NCI-H2029 treated with DMSO at 0.1 percent for 48 hours (cell line): ENCODE measurements at places on chromosomes 3 and 15.
A peak's percentile ranks its signal among the peaks of the same experiment; 100 is the strongest.

DNA sequence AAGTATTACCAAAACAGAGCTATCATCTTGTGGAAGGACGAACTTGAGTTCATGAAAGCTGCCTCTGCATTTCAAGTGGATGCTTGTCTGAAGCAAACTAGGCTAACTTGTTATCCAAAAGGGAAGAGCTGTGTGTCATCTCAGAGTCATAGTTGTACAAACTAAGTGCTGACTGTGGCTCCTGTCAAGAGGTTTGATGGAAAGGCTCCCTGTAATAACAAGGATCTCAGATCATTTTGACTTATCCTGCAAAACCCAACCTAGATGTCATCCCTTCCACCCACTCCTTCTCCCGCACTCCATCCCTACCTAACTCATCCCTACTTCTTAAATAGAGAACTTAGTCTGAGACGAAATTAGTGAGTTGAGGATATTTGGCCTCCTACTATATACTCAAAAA is 110.8 kb downstream of the NR2E3 start:
- no peak for DNase-seq

- DNase-seq: no peak
Measured at GRCh38 chr15:92545996-92546395, 109.6 kb downstream of the FAM174B start.

DNA sequence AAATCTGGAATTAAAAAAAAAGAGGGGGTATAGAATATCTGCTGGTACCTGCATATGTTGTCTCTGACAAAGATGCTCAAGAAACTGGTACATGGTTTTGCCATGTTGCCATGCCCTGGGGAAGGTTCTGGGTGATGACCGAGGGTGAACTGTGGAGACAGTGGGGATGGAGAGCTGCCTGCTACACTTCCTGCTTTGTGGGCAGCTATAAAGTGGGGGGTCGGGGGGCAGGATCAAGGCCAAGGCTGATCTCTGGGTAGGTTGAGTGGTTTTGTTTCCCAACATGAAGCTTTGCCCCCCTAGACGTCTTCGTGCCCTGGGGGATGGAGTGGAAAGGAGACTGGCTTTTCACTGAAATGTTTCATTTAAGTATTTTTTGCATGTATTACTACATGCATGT is 74.6 kb downstream of the IQSEC1 start:
- DNase-seq: no peak

DNA sequence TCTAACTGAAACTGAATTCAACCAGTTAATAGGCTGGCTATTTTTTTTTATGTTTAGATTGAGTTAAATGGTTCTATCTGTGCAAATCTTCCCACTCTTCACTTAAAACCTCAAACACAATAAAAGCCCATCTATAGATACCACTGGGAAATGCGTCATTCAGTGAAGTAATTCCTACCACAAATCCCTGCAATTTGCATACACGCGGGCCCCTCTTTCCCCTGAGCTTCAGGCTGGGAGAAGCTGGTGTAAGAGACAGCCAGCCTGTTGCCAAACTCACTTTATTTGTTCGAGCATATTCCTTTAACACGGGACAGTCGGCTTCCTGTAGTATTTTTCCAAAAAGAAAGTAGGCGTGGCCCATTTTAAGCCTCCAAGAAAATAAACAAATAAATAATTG is 26.0 kb upstream of the MCTP2 start:
- no peak for DNase-seq

- DNase-seq: no peak
Measured at GRCh38 chr3:125203731-125204130, 8.8 kb downstream of the SLC12A8 start.

DNA sequence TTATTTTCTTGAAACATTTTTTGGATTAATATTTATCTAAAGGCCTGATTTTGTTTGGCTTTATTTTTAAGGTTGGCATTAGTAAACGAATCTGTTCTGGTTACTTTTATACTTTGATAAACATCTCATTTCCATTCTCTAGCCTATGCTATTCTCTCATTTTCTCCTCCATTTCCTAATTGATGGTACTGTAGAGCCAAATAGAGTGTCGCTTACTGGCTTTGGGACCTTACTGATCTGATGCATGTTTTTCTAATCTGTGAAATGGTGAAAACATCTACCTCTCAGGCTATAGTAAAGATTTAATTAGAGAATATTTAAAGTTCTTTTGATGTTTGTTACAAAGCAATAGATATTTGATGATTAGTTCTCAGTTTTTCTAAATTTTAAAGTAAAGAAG is 1.6 kb downstream of the LNP1 start:
- no peak for DNase-seq

- DNase-seq: no peak
Measured at GRCh38 chr15:63365273-63365680, 16.4 kb downstream of the CA12 start.

DNA sequence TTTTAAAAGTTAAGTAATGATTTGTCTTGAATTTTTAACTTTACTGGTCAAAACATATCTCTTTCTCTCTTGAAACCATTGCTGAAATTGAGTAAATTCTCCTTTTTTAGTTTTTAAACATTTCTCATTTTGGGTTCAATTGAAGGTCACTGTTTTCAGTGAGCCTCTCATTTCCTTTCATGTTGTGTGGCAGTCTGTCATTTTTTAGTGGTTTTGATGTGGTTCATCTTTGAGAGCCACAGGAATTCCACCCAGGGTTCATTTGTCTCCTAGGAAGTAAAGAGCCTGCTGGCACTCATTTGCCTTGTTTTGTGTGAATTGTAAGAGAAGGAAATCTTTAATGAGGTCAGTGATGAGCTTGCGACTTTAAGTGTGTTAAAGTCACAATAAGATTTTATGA is 10.4 kb downstream of the CLDN11 start:
- DNase-seq: no peak

DNA sequence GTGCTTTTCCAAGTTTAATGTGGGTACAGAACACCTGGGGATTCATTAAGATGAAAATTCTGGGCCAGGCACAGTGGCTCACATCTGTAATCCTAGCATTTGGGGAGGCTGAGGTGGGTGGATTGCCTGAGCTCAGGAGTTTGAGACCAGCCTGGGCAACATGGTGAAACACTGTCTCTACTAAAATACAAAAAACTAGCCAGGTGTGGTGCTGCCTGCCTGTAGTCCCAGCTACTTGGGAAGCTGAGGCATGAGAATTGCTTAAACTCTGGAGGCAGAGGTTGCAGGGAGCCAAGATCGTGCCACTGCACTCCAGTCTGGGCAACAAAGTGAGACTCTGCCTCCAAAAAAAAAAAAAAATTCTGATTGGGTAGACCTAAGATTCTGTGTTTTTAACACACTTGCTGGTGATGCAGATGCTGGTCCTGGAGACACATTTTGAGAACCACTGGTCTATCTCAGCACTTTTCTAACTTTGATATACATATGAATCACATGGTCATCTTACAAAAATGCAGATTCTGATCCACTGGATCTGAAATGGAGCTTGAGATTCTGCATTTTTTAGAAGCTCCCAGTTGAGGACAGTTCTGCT is 223.8 kb upstream of the SATB1 start:
- DNase-seq: no peak

DNA sequence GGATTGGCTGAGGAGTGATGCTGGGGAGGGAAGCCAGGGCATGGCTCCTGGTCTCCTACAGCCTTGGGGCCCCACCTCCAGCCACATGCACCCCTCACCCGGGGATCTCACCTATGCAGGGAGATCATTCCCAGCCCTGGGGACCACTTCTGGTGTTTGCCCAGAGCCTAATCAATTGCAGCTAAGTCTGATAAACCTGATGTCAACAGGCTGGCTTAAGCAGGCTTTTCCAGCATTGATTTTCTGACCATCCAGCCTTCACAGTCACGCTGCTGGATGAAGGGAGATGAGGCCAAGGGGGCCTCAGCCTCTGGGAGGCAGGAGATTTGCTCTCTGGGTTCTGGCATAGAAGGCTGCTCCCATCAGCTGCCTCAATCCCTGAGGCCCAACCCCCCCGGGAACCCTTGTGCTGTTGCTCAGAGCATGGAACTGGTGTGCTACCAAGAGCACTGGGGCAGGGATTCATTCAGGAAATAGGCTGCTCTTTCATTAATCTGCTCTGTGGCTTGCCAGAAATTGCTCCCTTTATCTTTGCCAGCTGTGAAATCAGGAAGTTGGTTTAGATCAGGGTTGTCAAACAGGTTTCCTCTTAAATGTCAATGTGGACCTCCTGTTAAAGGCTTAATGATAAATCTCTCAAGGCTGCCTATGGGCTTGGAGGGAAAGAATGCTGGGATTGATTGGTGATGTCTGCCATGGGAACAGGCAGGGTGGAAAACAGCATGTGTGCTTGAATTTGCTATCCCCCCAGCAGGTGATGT is 19.0 kb downstream of the FAM3D start:
- DNase-seq: peak; percentile 45

- DNase-seq: no peak
Measured at GRCh38 chr15:80179025-80179759, 26.4 kb downstream of the FAH start.

GRCh38 chr3:122618614-122619013 is 41.2 kb downstream of the PARP15 start:
- DNase-seq: no peak

DNA sequence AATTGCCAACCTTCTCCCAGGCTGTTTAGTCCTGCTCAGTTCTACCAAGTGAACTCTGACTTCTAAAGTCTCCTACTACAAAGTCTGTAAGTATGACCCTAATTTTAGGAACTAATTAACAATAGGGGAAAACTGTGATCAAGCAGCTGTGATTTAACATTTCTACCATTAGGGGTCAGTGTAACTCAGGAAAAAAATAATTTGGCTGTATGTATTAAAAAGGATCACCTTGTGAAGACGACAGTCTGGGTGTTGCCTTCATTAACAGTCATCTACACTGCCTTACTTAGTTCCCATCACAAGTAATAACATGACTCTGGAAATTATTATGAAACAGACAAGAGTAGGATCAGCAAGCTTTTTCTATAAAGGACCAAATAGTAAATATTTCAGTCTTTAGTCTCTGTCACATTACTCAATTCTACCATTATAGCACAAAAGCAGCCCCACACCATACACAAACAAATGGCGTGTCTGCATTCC is 4.2 kb upstream of the NPHP3 start:
- DNase-seq: peak; percentile 65

DNA sequence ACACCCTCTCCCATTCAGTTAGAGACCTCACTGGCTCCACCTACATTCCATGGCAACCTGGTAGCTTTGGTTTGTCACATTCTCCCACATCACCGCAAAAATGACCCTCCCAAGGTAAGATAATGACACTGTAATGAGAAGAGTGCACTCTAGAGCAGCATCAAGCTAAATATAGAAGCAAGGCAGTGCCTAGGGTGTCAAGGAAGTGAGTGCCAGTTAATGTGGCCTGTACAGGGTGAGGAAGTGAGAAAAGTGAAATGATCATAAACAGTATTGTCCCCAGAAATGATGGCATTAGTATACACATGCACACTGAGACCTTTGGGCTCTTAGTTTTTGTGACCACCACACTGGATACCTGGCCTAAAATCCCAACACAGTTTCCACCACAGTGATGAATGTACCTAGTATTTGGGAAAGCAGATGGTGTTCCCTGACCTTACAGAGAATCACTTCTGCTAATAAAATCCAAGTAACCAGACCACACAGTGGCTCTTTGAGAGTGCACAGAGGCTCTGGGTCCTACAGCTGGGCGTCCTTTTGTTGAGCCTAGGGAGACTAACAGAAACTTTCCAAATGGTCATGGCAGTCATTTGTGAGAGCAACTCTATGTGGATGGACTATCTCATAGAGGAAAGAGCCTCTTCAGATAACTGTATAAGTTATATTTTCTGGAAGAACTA is 106.6 kb downstream of the ARPP21 start:
- DNase-seq: no peak

GRCh38 chr15:71761649-71762048 is 48.7 kb upstream of the NR2E3 start:
- no peak for DNase-seq

- no peak for DNase-seq
Measured at GRCh38 chr3:52679199-52679538, 6.5 kb downstream of the PBRM1 start.

DNA sequence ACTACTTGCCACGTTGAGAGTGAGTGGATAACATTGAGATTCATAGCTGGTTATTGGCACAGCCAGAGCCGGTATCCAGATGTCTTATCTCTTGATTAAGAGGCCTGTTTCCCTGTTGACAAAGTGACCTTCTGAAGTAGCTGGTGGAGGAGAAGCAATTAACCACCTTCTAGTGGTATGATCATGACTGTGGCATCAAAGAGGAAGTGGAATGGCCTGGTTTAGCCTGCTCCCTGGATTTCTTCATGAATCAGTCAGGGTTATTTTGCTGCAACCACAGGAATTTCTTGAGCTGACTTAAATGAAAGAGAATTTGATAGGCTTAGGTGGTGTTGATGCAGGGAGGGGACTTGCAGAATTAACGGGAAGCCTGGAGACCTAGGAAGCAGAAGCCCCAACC is 398.3 kb downstream of the MFSD1 start:
- DNase-seq: no peak

- no peak for DNase-seq
Measured at GRCh38 chr3:98274914-98275313, 7.4 kb upstream of the OR5H2 start.

DNA sequence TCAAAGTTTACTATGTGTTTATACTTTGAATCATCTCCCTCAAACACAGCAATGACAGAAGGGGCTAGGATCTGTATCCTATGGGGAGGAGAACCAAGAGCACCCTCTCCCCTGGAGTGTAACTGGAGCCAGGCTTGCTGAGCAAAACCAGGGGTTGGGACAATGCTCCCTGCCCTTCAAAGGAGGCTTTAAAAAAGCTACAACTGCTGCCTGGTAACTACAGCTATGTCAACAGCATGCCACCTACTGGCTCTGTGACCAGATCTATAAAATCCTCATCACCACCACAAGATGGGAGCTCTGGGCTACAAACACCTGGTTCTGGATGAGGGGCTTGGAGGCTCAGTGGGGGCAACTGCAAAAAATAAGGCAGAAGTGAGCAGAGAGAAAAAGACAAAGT is 61.9 kb downstream of the ANO10 start:
- DNase-seq: no peak

DNA sequence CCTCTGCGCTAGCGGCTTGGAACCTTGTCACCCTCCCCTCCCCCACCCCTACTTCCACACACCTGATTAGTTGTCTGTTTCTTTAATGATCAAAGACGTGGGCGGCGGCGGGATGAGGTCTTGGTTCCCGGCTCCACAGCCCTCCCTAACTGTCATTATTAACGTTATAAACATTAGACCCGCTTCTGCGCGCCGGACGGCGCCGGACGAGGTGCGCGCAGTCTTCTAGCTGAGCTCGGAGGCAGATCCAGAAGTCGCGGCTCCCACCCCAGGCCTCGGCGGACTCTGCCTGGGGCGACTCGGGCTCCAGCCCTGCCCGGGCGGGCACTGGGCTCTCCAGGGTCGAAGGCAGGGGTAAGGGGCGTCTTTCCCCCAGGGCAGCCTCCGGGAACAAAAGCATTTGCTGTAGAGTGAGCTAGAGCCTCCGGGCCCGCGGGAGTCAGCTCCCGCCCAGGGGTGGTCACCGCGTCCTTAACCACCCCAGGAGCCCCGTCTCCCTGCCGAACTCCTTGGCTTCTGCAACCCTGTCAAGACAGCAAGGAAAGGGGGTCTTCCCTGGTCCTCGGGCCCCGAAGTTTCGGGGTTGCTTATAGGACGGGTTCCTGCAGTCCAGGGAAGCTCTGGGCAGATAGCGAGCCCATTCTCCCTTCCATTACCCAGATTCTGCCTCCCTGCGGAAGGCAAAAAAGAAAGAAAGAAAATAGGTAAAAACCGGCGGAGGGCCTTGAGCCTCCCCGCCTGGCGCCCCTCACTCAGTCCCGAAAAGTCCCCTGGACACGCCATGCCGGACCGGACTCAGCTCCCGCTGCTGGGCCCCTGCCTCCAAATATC is 2.2 kb upstream of the ISLR2 start:
- DNase-seq: no peak
